Endodermal cell (in vitro differentiated cells): ENCODE measurements at places on chromosomes 6 and 20. TPM values are rescaled to one million over a fixed set of nuclear protein-coding genes. Genes with fewer than 3 reads are reported as not detected.

GRCh38 chr6:3916211-3916610, 67.0 kb downstream of the FAM50B start:
- DNase-seq = no peak

Gene MTFR2
- total RNA-seq = 2.2 to 6.8 TPM (median 6.3 TPM) in 3 replicates

Gene VGLL2
- not detected in 3 replicates for total RNA-seq

Gene ANKRD66
- total RNA-seq = not detected in 3 replicates

Gene TPBG
- 35.2 to 41.5 TPM (median 39.1 TPM) in 3 replicates for total RNA-seq

GRCh38 chr6:170291271-170292110, 613 bp upstream of the DLL1 start:
- DNase-seq = peak; percentile 91

Gene AVP
- total RNA-seq = not detected in 3 replicates

GRCh38 chr20:22408521-22409402, 175.6 kb downstream of the FOXA2 start:
- no peak for DNase-seq

GRCh38 chr20:1034415-1034789, 32.3 kb upstream of the RSPO4 start:
- no peak for DNase-seq

Gene KCNK5
- total RNA-seq = 17.1 to 34.2 TPM (median 32.2 TPM) in 3 replicates

GRCh38 chr6:25138233-25138933, 140.8 kb upstream of the CARMIL1 start:
- DNase-seq = no peak

GRCh38 chr6:135148889-135149288, 32.2 kb upstream of the MYB start:
- DNase-seq = no peak

DNA sequence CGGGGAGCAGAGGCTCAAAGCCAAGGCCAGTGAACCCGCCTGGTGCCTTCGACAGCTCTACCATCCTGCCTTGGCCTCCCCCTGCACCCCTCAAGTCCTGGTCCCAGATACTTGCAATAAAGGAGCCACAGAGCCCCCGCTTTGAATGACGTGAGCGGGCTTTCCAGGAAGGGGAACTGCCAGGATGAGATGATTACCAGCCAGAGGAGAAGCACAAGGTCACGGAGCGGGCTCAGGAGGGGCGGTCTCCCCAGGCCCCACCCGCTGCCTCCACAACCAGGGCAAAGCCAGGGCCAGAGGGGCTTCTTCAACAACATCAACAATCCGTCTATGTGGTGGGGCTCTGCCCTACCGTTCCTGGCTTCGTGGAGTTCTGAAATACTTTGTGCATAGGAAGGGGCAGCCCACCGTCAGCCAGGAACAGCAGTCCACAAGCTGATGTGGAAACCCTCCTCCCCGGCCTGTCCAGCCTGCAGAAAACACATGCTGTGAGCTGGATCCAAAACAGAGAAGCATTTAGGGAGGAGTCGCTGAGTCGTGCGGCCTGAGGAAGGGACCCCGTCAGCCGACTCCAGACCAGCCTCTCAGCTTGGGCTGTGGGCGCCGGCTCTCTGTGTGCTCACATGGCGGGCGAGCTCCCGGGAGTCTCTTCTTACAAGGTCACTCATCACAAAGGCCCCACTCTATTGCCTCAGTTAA, 392.5 kb downstream of the CDH4 start:
- no peak for DNase-seq

- DNase-seq = peak; percentile 60
These were observed 71.9 kb upstream of the SULF2 start for GRCh38 chr20:47857187-47857568.

Gene POU5F1
- total RNA-seq = 687 and 937 TPM in 2 replicates
